NCI-H1092 treated with DMSO at 0.1 percent for 48 hours (cell line): ENCODE measurements at places on chromosomes 6 and 20.

GRCh38 chr20:44809380-44810060 is 826 bp downstream of the RIMS4 start:
- DNase-seq, result no peak

DNA sequence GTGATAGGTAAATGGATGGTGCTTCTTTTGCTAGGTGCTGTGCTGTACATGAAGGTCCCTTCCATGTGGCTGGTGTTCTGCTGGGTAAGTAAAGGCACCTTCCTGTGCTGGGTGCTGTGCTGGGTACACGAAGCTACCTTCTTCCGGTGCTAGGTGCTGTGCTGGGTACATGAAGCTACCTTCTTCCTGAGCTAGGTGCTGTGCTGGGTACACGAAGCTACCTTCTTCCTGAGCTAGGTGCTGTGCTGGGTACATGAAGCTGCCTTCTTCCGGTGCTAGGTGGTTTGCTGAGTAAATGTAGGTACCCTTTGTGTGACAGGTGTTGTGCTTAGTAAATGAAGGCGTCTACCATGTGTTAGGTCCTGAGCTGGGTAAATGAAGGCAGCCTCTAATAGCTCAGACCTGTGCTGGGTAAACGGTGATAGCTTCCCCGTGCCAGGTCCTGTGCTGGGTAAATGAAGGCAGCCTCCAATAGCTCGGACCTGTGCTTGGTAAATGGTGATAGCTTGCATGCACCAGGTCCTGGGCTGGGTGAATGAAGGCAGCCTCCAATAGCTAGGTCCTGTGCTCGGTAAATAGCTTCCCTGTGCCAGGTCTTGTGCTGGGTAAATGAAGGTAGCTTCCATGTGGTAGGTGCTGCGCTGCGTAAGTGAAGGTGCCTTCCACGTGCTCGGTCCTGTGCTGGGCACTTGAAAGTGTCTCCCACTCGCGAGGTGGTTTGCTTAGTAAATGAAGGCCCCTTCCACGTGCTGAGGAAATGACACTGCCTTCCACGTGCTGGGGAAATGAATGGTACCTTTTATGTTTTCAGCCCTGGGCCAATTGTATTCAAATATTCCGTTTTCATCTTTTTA is 115.5 kb downstream of the ERMARD start:
- no peak for DNase-seq

GRCh38 chr6:1312203-1312472 is 240 bp downstream of the FOXQ1 start:
- DNase-seq, result no peak

DNA sequence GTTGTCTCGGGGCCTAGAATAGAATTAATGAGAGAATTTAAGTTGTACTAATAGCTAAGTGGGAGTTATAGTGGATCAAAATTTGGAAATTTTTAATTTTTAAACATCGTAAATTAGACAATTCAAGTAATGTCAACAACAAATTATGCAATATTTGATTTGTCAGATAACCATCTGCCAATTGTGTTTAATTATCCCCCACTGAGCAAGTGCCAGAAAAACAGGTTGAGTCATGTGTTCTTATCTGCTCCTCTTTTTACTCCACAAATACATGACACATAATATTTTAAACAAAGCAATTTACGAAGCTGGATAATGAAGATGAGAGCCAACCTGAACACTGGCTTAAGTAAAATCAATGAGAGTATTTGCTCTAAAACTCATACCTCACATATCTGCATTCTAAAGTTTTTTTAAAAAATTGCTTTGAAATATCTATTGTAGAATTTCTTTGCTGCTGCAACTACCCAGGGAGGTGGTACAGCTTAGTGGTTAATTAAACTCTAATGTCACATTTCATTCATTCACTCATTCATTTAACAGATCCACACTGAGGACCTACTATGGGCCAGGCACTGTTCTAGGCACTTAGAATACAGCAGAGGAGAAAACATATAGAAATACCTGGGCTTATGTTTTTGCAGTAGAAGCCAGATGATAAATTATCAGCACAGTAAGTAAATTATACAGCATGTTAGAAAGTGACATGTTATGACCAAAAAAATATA is 57.1 kb upstream of the MAP7 start:
- no peak for DNase-seq

DNA sequence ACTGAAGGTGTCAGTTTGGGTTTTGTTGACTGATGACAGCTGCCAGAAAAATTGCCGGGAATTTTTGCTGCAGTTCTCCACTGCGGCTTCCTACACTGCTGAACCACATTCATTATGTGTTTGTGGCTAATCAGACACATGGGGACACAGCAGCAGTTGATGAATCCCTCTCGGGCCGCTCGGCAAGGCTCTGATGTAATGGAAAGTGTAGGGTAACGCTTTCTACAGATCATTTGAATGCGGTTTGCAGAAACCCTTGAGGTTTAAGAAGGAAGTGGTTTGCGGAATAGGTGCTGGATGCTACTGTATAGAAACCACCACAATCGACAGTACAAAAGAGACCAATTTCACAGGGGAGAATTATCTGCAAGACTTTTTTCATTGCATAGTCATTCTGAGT is 138.7 kb upstream of the SASH1 start:
- DNase-seq, result no peak

GRCh38 chr6:158040051-158040803 is 58.6 kb downstream of the SYNJ2 start:
- no peak for DNase-seq
